GM13977 (cell line): ENCODE measurements at places on chromosomes 3 and 15.

DNA sequence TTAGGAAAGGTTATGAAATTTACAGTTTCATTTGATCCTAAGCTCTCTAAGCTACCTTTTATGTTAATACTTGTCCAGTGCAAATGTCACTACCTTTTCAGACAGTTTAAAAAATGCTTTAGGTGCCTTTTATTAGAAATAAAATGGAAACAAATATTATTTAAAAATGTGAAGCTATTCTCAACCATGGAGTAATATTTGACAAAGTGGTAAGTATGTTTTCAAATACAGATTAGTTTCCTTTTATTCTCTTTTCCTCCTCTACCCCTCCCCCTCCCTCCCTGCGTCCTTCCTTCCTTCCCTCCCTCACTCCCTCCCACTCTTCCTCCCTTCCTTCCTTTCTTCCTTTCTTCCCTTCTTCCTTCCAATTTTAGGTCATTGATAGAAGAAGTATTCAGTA lies 6.3 kb downstream of the LRRC3B start:
- DNase-seq: no peak

- no peak for DNase-seq
Measured at GRCh38 chr3:186127463-186127862, 18.6 kb upstream of the ETV5 start.

DNA sequence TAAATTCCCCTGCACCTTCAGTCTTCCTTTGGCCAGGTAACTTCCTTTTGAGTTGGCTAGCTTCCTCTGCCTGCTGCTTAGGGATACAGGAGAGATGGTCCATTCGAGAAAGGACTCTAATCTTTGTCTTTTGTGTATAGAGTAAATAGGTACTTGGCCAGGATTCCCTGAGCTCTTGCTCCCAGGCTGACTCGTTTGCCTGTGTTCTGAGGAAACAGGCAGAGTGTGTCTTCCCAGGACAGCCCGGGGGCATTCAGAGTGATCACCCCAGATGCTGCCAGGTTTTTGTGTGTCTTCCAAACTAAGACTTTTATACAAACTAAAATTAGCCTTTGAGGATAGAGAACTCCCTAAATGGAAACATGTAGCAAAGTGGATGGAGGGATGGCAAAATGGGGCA lies 39.5 kb downstream of the TMEM108 start:
- no peak for DNase-seq

DNA sequence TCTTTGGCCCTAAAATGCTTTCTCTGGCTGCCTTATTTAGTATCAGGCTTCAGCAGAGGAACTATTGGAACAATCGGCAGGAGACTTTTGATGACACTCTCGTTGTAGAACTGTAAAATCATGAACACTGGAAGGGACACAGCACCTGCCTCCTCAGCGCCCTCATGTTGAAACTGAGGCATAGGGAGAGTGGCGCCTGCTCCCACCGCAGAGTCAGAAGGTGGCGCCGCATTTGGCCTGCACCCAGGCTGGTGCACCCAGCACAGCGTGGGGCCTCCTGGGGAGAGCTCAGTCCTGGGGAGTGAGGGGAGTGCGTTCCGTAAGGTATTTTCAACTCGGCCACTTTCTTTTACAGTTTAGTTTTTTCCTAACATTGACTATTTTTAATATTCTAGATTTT lies 78.2 kb upstream of the BLM start:
- no peak for DNase-seq

DNA sequence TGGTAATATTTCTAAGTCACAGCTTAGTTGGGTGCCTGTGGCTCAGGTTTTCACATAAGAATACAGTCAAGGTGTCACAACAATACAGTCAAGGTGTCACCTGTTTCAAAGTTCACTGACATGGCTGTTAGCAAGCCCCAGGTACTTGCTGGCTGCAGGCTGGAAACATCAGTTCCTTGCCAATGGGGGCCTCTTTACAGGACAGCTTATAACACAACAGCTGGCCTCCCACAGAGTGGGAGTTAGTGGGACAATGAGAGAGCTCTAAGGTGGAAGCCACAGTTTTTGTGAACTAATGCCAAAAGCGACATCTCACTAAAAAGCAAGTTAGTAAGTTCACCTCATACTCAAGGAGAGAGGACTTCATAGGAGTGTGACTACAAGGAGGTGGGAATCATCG lies 45.4 kb downstream of the GPR156 start:
- DNase-seq: no peak

GRCh38 chr3:133276594-133276993 lies 123.3 kb upstream of the BFSP2 start:
- no peak for DNase-seq

- no peak for DNase-seq
Measured at GRCh38 chr3:11555881-11556633, 87.7 kb downstream of the VGLL4 start.

- DNase-seq: no peak
Measured at GRCh38 chr3:122944671-122945161, 82.8 kb downstream of the SEMA5B start.

DNA sequence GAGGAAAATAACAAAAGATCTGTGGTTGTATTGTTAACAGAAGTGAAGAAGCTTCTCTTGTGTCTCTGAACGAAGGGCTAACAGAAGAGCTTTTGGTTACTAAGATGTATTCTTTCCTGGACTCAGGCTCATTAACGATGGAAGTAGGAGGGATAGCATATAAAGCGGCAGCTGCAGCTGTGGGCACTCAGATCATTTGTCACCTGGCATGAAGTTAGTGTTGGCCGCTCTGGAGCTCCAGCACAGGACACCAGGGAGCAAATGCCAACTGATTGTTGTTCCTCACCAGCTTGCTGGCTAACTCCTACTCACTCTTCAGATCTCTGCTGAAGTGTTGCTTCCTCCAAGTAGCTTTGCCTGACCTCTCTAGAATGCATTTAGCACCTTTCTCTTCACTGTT lies 15.5 kb upstream of the SLITRK3 start:
- DNase-seq: no peak

GRCh38 chr3:45800611-45801010 lies 4.3 kb upstream of the SLC6A20 start:
- DNase-seq: no peak

- DNase-seq: no peak
Measured at GRCh38 chr15:65089206-65089824, 12.8 kb downstream of the KBTBD13 start.

DNA sequence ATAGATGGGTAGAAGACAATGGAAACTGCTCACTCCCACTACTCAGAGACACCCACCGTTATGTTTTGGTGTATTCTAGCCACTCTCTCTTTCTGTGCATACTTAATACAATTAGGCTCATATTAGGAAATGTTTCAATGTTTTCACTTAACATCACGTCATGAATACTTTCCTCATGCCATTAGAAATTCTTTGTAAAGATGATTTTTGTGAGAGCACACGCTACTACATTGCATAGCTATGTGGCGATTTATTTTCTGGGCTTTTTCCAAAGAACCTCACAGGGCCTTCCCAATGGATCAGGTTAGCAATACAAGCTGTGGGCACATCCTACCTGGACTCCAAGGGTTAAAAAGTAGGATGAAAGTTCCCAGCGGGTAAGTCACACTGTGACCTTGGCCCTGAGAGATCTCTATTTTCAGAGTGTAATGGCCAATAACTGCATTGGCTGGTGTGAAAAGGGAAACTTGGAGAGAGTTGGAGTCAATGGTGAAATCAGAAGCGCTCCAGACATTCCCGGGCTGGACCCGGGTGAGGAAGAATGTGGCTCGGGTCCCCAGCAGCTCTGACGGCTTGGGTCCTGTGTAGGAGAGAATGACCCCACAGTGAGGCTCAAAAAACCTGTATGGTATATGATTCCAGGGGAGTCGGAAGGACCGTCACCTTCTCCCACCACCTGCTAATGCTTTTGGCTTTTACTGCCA lies 25.8 kb upstream of the TGM5 start:
- no peak for DNase-seq

- no peak for DNase-seq
Measured at GRCh38 chr3:46825450-46825849, 37.8 kb downstream of the MYL3 start.

GRCh38 chr3:23696842-23697241 lies 108.9 kb upstream of the UBE2E1 start:
- no peak for DNase-seq

- no peak for DNase-seq
Measured at GRCh38 chr3:106488331-106488730, 619.5 kb upstream of the CBLB start.

DNA sequence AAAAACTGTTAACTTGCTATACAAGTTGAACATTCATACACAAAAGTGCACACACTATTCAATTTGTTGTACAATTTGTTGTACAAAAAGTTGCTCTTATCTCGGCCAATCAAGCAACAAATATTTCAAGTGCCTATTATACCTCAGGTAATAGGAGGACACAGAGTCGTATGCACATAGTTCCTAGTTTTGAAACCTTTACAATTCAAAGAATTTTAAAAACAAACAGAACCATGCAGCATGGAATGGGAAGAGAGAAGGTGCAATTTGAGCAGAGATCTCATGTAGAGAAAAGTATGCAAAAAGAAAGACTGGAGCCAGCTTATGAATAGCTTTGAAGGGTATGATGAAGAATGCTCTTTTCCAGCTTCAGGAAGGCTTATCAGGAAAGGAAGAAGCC lies 46.5 kb upstream of the ARPP19 start:
- DNase-seq: no peak

DNA sequence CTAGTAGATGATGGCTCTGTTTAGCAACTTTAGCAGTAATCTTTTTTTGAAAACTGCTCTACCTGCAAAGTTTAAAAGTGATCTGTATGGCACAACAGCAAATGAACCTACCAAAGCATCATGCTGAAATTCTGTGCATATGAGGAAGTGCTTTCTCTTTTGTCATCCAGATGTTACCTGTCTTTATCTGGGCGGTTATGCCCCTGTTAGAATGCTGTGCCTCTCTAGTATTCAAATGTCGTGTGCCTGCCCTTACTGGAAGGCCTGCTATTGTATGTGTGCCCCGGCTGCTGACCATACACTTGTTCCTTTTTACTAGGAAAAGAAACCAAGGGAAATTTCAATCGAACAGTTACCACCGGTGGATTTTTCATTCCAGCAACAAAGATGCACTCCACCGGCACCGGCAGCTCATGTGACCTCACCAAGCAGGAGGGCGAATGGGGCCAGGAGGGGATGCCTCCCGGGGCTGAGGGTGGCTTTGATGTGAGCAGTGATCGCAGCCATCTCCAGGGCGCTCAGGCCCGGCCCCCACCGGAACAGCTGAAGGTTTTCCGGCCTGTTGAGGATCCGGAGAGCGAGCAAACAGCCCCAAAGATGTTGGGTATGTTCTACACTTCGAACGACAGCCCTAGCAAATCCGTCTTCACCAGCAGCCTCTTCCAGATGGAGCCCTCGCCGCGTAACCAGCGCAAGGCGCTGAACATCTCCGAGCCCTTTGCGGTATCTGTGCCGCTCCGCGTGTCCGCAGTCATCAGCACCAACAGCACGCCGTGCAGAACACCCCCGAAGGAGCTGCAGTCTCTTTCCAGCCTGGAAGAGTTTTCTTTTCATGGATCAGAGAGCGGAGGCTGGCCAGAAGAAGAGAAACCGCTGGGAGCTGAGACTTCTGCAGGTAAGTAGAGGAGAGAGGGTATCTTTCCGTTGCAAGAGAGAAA lies 61.6 kb downstream of the TMEM39A start:
- DNase-seq: peak; percentile 36

DNA sequence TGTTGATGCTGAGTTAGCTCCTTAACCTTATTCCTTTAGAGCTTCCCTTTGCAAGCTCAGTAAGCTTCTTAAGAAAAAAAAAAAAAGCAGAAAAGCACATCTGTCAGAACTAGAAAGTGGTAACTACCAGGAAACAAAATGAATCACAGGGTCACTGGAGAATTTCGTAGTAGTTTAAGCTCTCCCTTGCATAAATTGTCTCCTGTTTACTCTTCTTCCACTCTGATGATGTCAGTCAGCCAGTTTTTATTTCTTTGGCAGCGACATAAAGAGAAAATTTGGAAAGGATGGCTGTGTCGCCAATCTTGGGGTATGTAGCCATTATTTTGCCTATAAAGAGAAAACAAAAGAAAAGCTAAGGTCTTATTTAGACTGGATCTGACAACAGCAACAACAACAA lies 3.2 kb upstream of the GABRR3 start:
- DNase-seq: no peak

DNA sequence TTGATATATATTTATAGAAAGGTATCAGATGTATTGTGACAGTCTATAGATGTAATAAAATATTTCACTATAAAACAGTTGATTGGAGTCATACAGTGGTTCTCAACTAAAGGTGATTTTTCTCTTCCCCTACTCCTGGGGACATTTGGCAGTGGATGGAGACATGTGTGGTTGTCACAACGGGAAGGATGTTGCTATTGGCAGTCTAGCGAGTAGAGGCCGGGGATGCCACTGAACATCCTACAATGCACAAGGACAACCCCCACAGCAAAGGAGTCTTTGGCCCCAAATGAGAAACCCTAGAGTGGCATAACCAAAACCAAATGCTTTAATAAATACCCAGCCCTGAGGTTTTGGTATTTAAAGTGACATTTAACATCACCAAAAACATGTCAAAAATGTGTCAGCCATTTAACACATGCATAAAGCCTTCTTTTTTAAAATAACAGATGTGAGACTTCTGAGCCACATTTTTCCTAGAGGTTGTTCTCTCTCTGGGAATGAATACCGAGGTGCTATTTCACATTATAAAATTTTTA lies 367.5 kb downstream of the PTPRG start:
- DNase-seq: no peak

GRCh38 chr3:34851137-34851536 lies 788.2 kb upstream of the ARPP21 start:
- DNase-seq: no peak

DNA sequence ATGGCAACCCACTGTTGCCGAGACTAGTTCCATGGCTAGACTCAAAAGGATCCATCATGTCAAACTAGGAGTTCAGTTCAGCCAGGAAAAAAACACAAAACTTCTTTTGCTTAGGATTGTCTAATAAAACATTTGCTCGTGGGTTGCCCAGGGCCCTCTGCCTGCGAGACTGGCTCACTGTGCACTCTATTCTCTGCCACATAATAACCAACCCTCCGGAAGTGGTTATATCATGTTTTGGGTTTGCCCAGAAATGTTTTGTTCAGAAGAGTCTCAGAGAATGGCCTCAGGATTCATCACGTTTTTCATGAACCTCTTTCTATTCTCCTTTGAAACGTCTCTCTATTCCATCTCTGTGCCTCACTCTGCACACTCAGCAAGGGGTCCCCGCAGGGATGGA lies 216.1 kb downstream of the SV2B start:
- no peak for DNase-seq
